ENCODE measurements at places on chromosomes 2 and 18. TPM values are rescaled to one million over a fixed set of nuclear protein-coding genes. Genes with fewer than 3 reads are reported as not detected.

Gene OSR1
- 47.9 TPM for polyA plus RNA-seq

DNA sequence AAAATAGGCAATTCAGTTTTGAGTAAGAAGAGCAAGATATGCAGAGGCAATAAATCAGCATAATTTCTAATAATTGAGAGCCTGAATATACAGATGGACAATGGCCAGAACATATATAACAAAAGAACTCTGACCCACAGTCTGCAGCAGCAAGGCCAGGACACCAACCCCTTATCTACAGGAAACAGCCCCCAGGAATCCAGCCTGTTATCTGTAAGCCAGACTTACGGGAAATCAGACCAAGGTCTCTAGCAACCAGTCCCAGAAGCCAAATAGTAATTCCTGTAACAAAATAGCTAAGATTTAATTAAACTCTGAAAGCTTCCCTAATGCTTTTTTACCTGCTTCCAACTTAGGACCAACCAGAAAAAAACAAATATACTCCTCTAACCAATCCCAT is 434.5 kb upstream of the GYPC start:
- no peak for DNase-seq

DNA sequence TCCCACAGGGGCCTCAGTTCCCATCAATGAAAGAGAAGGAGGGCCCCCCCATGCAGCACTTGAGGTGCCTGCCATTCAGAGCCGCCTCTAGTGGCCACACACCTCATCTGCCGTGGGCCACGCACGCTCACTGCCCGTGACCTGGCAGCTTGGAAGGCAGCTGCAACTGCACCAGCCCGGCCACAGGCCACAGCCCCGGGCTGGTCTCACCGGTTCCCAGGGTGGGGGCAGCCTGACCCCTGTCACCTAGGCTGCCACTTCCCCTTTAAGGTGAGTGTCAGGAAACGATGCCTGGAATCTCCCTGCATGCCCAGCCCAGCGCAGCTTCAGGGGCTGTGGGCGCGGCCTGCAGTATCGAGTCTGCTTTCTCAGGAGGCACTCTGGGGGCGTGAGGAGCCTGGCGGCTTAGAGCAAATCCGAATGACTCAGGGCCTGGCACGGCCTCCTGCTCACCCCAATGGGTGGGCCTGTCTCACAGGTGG is 2.6 kb downstream of the MAB21L4 start:
- no peak for DNase-seq

- DNase-seq, result no peak
These were observed 42.0 kb downstream of the NABP1 start for GRCh38 chr2:191719938-191720337.

DNA sequence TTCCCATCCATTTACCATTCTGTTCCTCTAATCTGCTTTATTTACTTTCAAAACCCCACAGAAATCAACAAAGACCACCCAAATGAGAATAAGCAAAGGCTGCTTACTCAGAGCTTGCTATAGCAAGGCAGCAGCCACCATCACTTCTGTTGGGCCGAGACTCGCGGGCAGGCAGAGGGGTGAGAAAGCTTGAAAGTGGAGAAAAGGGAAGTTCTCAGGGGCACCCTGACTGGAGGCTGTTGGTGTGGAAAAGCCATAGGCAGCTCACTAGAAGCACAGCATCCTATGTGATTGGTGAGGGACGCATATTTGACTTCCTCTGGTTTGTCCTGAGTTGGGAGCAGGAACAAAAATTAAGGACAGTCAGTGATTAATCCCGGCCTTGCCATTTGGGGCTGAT is 269.7 kb upstream of the THSD7B start:
- DNase-seq, result no peak
